CD4-positive, alpha-beta T cell treated with Interferon alpha-2 for 1 hour (primary cell): ENCODE measurements at places on chromosomes 5 and 9.
A peak's percentile ranks its signal among the peaks of the same experiment; 100 is the strongest.

DNA sequence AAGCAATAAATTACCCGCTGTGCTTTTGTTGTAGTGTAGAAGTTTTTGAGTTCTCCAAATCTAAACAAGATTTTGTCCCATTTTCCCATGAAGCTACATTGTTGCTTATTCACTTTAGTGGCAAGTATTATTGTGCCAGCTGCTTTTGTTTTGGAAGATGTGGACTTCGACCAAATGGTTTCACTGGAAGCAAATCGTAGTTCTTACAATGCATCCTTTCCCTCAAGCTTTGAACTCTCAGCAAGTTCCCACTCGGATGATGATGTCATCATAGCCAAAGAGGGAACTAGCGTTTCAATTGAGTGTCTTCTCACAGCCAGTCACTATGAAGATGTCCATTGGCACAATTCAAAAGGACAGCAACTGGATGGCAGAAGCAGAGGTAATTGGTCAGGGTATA lies 10.9 kb downstream of the MFAP3 start:
- DNase-seq, result no peak

GRCh38 chr5:6492934-6493333 lies 44.3 kb downstream of the UBE2QL1 start:
- DNase-seq, result no peak

- DNase-seq, result no peak
These were observed 34.7 kb downstream of the PSIP1 start for GRCh38 chr9:15475923-15476536.

GRCh38 chr9:63816751-63817621 lies 1468.0 kb downstream of the FOXD4L5 start:
- peak; percentile 69 for DNase-seq

- DNase-seq, result no peak
These were observed 938.3 kb downstream of the PTPRD start for GRCh38 chr9:9674461-9674860.

- no peak for DNase-seq
These were observed 4.9 kb downstream of the EDIL3 start for GRCh38 chr5:84379749-84380148.

GRCh38 chr5:10122076-10122726 lies 127.5 kb downstream of the ATPSCKMT start:
- DNase-seq, result no peak

DNA sequence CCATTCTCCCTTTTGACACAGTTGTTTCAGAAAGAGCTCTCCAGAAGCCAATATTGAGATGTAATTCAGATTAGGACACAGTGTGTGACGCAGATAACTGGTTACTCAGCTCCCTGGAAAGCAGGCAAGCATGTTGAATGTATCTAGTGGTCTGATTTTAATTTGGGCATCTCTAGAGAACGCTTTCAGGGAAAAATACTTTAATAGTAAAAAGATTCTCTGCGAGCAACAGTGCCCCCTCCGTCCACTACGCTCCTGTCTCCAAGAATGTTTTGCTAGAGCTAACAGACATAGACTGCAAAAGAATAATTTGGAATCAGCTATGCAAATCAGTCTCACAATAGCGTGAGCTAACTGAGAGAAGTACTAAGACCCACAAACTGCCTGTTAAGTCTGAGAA lies 23.3 kb downstream of the CFAP90 start:
- no peak for DNase-seq

DNA sequence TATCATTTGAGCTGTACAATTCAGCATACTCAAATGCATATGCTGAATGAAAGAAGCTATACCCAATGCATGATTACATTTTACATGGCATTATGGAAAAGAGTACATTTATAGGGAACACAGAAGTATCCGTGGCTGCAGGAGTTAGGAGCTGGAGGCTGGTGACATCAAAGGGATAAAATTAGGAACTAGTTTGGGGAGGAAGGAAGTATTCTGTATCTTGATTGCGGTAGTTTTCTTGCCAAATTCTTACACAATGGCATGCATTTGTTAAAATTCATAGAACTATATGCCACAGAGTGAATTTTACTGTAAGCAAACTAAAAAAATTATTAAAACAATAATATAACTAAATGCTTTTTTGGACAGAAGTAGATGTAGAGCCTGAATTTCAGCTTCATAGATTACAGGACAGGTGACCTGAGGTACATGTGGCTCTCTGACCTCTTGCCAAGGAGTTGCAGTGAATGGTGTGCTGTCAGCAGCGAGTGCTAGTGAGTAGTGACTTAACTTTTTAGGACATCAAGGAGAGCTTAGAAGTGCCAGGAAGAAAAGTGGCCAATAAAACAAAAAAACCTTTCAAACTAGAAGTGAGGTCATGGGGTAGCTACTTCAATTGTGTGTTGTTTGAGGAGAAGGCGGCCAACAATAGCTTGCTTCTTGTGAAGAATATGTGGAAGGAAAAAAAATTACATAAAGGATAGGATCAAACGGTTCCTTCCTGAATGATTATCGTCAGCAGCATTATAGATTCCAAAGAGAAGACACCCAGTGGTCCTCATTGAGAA lies 514.9 kb upstream of the CLINT1 start:
- no peak for DNase-seq

DNA sequence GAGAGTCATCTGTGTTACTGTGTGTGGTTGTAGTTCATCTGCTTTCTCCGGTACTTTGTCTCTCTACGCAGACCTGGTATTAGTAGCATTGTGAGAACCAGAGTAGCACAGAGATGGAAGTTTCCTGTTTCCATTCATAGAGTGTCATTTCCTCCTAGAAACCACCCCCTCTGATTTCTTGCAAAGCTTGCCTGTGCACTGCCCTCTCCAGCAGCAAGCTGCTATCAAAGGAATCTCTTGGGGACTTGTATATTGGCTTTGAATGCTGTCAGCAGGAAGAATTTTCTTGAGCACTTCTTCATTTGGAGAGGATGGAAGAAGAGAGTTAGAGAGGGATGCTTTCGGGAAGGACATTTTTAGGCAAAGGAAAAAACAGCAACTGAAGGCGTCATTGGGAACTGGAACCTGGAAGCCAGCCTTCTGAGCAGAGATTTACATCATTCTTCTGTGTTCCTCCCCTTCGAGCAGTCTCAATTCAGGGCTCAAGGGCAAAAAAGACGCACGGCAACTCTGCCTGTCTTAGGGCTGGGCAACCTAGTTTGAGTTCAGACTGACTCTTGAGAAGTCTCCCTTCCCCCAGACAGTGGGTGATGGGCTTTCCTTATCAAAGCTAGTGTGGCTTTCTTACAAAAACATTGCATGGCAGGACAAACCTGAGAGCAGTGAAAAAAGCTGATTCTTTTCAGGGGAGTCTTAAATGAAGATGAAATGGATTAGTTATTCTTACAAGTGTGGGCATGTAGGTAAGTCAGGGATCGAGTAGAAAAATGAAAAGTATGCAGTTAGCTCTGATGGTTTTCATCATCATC lies 226.3 kb downstream of the AOPEP start:
- peak; percentile 34 for DNase-seq

GRCh38 chr9:61671276-61671973 lies 481.6 kb downstream of the SPATA31A7 start:
- DNase-seq, result no peak

- DNase-seq, result no peak
These were observed 61.0 kb upstream of the ADAMTS2 start for GRCh38 chr5:179406031-179406961.

DNA sequence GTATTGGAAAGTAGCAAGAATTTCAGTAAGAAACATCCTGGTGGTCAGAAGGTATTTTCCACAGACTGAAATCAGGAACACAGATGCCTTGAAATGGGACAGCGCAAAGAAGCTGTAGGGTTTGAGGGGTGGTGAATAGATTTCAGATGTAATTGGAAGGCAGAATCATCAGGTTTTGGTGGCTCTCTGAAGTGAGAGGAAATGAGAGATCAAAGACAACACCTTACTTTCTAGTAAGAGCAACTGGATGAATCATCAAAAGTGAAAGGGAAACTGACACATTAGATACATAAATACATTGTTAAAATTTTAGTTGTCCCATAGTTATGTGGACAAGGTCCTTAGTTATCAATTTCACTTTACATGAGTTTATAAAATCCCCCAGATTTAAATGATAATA lies 188.2 kb upstream of the SLC27A6 start:
- DNase-seq, result no peak

- no peak for DNase-seq
These were observed 33.4 kb upstream of the BARHL1 start for GRCh38 chr9:132548751-132549640.

- no peak for DNase-seq
These were observed 16.8 kb downstream of the PRDM6 start for GRCh38 chr5:123105864-123106263.

GRCh38 chr9:124555043-124555442 lies 47.8 kb upstream of the NR5A1 start:
- no peak for DNase-seq
